CD4-positive, alpha-beta T cell treated with Interleukin-6 at 100 ng/mL for 8 hours (primary cell): ENCODE measurements at places on chromosomes 16 and 17.

GRCh38 chr16:68707340-68708152 lies 29.5 kb upstream of the CDH1 start:
- no peak for DNase-seq

- no peak for DNase-seq
Observed at GRCh38 chr17:81741594-81742452, 29.7 kb downstream of the SLC25A10 start.

DNA sequence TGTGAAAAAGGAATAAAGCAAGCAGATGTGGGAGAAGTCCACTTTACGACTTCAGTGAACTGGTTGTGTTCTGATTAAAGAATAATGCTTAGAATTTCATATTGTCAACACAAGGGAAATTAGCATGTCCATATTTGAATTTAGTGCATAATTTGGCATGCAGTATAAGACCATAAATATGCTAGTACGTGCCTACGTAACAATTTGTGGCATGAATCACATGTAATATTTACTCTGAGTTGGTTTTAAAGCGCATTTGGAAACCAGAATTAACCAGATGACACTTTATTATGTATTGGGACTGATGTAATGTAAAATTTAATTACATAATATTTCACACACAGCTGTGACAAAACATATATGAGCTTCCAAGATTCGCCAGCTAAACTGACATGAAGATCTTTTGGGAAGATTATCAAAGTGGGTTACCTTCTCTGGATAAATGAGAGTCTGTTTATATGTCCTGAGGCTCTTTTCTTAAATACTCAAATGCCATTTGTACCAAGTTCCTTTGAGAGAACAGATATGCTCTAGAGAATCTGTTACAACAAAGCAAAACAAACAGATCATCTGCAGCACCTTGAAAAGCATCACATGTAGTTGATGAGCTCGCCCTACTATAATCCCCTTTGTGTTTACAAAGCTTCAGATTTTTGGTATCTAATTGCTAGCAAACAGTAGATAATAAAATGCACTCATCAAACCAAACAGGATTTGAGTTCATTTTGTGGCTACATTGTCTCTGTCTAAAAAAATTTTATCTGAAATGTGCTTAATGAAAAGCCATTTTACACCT lies 1468.6 kb downstream of the CDH11 start:
- DNase-seq, result no peak

DNA sequence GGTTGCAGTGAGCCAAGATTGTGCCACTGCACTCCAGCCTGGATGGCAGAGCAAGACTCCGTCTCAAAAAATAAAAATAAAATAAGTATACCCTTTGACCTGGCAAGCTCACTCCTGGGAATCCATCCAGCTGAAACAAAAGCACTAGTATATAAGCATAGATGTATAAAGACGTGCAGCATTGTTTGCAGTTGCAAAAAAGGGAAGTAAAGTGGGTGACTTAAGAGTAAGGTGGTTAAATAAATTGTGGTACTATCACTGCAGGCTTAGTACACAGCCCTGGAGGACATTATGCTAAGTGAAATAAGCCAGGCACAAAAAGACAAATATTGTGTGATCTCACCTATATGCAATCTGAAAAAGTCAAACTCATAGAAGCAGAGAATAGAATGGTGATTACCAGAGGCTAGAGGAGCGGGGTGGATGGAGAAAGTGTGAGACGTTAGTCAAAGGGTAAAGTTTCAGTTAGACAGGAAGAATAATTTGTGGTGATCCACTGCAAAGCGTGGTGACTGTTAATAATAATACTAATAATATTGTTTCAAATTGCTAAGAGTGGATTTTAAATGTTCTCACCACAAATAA lies 113.0 kb downstream of the MYO1D start:
- DNase-seq, result no peak

- DNase-seq, result no peak
Observed at GRCh38 chr16:88868974-88869672, 2.7 kb upstream of the PABPN1L start.

- DNase-seq, result peak; percentile 53
Observed at GRCh38 chr17:3004150-3004801, 59.1 kb downstream of the OR1D5 start.

GRCh38 chr17:43745541-43745940 lies 13.1 kb downstream of the SOST start:
- no peak for DNase-seq

GRCh38 chr16:68356919-68357286 lies 46.1 kb downstream of the PRMT7 start:
- DNase-seq, result no peak

DNA sequence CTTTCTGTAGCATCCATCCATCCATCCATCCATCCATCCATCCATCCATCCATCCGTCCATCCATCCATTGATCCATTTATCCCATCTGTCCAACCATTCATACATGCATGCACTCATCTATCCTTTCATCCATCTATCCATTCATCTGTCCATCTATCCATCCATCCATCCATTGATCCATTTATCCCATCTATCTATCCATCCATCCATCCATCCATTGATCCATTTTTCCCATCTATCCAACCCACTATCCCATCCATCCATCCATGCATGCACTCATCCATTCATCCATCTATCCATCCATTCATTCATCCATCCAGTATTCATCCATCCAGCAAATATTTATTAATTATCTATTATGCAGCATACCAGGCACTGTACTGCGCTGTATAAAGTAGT lies 34.8 kb downstream of the IRX5 start:
- no peak for DNase-seq

DNA sequence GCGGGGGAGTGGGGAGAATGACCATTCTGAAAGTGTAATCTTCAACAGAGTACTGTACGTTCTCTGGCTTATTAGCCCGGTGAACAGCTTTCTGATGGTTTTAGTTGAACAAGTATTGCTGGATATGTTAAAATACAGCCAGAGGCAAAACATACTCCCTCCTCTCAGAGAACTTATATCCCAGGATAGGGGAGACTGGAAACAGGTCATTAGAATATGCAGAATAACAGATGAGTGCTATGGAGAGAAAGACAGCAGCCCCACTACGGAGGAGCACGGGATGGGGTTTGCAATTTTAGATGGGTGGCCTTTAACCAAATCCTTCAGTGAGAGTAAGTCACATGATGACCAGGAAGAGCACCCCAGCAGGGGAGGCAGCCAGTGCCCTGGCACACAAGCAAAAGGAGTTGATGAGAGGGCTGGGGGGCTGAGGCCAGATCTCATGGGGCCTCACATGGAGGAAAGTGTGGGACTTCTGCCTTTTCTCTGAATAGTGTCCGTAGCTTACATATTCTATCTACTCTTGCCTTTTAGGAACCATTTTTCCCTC lies 43.1 kb upstream of the SEC14L1 start:
- no peak for DNase-seq

DNA sequence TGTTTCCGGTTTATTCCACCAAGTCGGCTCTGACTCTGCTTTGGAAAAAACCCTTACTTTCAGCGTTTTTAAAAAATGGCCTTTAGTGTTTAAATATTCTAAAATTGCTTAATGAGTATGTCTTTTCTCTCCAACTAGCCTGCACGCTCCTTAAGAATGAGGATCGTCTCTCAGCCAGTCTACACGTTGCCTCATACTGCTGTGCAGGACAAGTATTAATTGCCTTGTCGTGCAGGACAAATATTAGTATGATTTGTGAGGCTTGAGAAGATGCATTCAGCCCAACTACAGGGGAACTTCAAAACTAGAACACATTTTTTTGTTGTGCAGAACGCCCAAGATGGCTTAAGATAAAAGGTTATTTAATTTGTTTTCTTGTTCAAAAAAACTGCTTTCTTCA lies 61.2 kb downstream of the MARCHF10 start:
- no peak for DNase-seq

GRCh38 chr17:32123782-32124181 lies 18.5 kb upstream of the RHOT1 start:
- no peak for DNase-seq

DNA sequence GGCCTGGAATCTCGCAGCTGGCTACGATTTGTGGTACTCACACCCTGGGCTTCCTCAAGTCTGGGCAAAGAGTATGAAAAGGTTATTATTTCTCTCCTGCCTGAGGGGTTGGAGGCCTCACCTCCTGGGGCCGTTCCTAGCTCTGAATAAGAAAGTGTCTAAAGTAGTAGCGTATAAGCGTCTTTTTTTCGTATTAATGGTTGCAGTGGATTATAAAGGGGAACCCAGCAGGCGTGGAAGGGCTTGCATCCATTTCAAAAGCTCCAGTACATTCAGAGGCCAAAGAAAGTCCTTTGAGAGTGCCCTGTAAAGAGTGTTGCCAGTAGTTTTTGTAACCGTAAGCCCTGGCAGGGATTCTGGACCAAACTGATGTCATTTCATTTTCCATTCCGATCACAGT lies 72.2 kb upstream of the MPHOSPH6 start:
- DNase-seq, result no peak

DNA sequence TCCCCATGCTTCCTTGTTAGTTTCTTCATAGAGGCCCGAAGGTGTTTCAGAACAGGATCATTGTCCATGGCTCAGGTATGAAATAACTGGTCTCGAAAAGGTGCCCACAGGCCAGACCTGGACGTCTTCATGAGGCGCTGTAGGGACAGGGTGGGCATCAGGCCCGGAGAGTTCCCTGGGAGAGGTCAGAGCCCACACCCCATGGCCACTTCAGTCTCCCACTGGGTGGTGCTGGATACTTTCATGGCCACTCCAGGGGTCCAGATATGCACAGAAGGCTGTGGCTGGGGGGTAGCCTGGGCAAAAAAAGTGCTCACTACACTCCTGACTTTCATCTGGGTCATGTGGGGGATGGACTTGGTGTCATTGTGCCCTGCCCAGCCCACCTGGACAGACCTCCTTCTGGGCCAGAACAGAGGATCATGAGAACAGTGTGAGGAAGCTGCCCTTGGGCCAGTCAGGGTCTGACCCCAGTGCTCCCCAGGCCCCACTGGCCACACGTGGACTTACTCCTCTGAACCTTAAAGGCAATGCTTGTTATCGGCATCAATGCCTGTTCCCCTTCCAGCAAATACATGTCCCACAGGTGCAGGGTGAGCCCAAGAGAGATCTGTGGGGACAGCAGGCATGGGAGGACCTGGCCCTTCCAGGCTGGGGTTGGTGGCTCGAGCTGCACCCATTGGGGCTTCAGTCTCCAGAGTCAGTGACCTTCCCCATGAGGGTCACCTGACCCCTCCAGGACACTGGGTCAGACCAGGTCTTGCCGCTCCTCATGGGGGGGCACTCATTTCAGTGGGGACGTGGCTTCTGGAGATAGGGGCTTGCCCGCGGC lies 36.9 kb downstream of the LGALS9 start:
- DNase-seq, result no peak

DNA sequence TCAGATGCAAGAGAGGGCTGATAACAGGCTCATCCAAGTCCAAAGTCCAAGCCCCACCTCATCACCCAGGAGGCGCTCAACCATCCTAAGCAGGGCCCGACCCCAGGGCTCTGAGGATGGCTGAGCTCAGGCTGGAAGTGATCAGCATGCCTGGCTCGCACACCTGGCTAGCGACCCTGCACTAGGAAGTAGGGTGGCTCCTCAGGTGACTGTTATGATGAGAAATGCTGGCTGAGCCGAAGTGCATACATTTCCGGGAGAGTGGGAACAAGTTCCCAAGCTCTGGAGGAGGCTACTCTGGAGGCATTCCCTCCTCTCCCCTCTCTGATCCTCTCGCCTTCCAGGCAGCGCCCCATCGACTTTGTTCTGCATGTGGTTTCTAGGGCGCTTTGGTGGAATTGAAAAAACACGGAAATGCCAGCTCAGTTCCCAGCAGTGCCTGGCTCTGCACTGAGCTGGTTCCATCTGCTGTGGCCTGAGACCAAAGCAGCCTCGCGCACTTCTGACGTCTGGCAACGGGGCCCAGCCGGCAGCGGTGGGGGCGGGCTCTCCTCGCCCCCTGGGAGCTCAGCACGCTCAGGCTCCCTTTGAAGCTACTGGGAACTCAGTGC lies 130.3 kb downstream of the IRF8 start:
- DNase-seq, result no peak

DNA sequence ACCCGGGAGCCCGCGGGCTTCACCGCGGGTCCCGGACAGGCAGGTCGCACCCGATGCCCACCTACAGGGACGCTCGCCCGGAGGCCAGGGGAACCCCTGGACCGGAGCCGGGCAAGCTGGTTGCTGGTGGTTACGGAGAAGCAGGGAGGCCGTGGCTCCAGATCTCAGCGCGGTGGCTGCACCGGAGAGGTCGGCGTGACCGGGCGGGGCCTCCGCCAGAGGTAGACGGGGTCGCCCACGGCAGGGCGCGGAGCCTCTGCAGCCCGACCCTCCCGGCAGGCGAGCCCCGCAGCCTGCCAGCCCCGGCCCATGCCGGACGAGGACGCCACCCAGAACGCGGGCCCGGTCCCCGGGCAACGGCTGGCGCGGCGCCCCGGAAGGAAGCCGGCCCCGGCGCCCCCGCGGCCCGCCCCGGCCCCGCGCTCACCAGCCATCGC lies 341 bp downstream of the PCYT2 start:
- DNase-seq, result no peak

GRCh38 chr16:4179020-4179419 lies 62.8 kb upstream of the ADCY9 start:
- no peak for DNase-seq

DNA sequence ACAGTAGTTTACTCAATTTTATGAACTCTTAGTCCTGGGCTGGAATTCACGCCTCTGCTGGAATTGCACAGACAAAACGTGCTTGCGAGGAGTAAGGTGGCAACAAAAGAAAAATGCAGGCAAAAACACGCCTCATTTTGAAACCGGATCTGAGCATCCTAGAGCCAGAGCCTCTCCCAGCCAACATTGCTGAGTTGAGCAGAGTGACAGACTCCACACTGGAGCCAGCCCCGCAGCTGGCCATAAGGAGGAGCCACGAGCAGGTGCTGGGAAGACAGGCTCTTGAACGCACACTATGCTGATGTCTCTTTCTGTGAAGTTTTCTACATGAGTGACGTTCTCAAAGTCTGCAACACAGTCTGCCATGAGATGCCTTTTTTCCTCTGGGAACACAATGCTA lies 14.6 kb upstream of the HSBP1 start:
- DNase-seq, result no peak

GRCh38 chr17:32747856-32748255 lies 129.1 kb downstream of the MYO1D start:
- DNase-seq, result no peak

GRCh38 chr17:48113201-48113676 lies 5.7 kb downstream of the SNX11 start:
- peak; percentile 70 for DNase-seq

DNA sequence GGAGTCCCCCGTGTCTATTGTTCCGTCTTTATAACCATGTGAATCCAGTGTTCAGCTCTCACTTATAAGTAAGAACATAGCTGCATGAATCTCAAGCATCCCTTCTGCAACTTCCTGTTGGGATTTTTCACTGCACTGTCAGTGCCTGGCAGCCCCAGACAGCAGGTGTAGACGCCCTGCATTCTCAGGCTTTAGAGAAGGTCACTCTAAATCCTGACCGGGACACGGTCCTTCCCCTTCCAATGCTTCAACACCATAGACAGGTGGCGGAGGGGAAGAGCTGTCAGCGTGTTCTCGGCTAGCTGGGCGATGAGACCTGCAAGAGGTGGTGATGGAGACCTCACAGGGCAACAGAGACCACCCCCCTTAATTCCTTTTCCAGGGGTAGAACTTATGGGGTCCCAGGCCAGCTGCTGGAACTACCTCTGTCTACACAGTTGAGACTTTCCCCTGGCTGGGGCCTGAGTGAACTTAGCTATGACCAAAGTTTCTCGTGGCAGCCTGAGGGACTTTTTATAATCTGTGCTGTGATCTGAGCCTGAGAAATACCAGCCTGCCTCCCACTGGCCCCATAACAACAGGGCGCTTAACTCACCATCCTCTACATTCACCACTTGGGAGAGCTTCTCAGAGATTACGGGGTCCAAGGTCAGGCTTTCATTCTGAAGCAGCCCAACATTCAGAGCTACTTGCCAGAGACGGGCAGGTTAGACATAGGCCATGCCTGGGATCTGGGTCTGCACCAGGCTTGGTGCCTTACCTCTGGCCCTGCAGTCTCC lies 143.2 kb upstream of the TNRC6C start:
- no peak for DNase-seq
